Caco-2 (cell line): ENCODE measurements at places on chromosomes 13 and 19. TPM values are rescaled to one million over a fixed set of nuclear protein-coding genes. Genes with fewer than 3 reads are reported as not detected.

MAST1 gene
- total RNA-seq: 0.79 and 0.91 TPM in 2 replicates

CYP2F1 gene
- not detected in 2 replicates for total RNA-seq

S1PR5 gene
- 0.57 and 0.67 TPM in 2 replicates for total RNA-seq

SPC24 gene
- 35.7 and 44.8 TPM in 2 replicates for total RNA-seq

ZNF296 gene
- total RNA-seq: 8.4 and 9.4 TPM in 2 replicates

ADM5 gene
- 8.5 and 10.4 TPM in 2 replicates for total RNA-seq

TBCB gene
- total RNA-seq: 173 and 191 TPM in 2 replicates

KMT5C gene
- 25.8 and 26.3 TPM in 2 replicates for total RNA-seq

SSC5D gene
- total RNA-seq: 0.58 and 0.86 TPM in 2 replicates

PRX gene
- 2.5 TPM in 2 replicates for total RNA-seq

FAM187B gene
- total RNA-seq: not detected in 2 replicates

GAS6 gene
- 29.9 and 34.8 TPM in 2 replicates for total RNA-seq

- no peak overlapping the region for H3K4me3 ChIP-seq
- H3K27me3 ChIP-seq: no peaks in the 10 kb centered on the region
- no peak overlapping the region for H3K27ac ChIP-seq
- no peaks in the 10 kb centered on the region for H3K4me1 ChIP-seq
Observed at GRCh38 chr13:36192166-36192565, 22.2 kb downstream of the SOHLH2 start.

- DNase-seq: no peak
- H3K4me3 ChIP-seq: no peak overlapping the region
- H3K27me3 ChIP-seq: no peaks in the 10 kb centered on the region
- H3K27ac ChIP-seq: no peak overlapping the region
- H3K4me1 ChIP-seq: no peaks in the 10 kb centered on the region
- H3K36me3 ChIP-seq: no peaks in the 10 kb centered on the region
Observed at GRCh38 chr13:99647596-99647985, 146.3 kb downstream of the TM9SF2 start.

DNA sequence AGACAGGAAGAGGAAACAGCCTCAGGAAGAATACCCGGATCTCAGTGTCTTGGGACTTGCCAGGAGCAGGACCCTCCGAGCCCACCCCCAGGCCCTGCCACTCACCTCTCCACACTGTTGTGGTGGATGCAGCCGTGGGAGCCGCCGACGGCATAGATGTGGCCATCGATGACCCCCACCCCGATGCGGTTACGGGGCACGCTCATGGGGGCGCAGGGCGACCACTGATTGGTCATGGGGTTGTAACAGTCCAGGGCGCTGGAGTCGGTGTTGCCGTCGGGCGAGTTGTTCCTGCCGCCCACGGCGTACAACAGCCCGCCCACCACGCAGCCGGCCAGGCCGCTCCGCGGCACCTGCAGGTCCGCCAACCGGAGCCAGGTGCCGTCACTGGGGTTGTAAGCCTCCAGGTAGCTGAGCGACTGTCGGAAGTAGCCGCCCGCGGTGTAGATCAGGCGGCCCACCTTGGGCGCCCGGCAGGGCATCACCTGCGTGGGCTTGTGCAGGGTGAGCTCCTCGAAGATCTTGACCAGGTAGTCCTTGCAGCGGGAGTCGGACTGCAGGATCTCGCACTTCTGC is 11.6 kb downstream of the KEAP1 start:
- H3K36me3 ChIP-seq: no peaks in the 10 kb centered on the region; the same call in none of the 2 replicates
- DNase-seq: no peak
- H3K27ac ChIP-seq: no peak overlapping the region
- H3K4me3 ChIP-seq: no peak overlapping the region
- no peaks in the 10 kb centered on the region for H3K27me3 ChIP-seq

- peaks cover 7% of the 10 kb centered on the region for H3K36me3 ChIP-seq
- no peaks in the 10 kb centered on the region for H3K27me3 ChIP-seq
- no peak for DNase-seq
- no peak overlapping the region for H3K4me3 ChIP-seq
- no peak overlapping the region for H3K27ac ChIP-seq
Observed at GRCh38 chr13:112861876-112862615, 107.0 kb upstream of the MCF2L start.

- no peak overlapping the region for H3K4me3 ChIP-seq
- no peak overlapping the region for H3K27ac ChIP-seq
- no peaks in the 10 kb centered on the region for H3K4me1 ChIP-seq
- DNase-seq: peak; percentile 79
- H3K27me3 ChIP-seq: no peaks in the 10 kb centered on the region
- H3K36me3 ChIP-seq: no peaks in the 10 kb centered on the region
Observed at GRCh38 chr19:2962018-2962670, 15.2 kb upstream of the TLE6 start.

DNA sequence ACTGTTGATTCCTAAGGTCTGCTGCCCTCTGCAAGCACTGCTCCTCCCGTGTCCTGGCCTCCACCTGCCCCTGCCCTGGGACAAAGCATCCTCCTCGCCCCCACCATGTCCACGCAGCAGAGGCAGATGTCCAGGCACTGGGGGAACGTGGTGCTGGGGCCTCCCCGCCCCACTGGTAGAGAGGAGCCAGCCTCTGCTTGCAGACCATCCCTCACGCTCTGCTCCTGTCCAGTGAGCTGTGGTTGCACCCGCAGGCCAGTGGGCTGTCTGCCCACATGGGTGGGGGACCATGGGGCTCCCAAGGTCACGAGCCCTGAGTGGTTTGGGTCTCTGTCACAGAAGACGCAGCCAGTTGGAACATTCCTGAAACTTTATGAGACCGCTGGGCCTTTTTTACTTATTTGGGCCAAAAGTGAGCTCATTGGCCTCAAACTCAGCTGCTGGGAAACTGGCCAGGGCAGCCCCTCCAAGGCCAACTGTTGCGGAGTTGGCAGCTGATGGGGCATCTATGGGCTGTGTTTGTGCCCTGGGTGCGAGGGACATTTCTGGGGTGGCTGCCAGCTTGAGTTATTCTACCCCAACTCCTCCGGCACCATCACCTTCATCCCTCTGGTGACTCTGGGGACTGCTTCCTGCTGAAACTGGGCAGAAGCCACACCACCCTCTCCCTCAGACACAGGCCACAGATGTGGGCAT is 64.8 kb upstream of the F7 start:
- DNase-seq: no peak
- no peaks in the 10 kb centered on the region for H3K4me1 ChIP-seq
- H3K27ac ChIP-seq: no peak overlapping the region
- no peak overlapping the region for H3K4me3 ChIP-seq
- no peaks in the 10 kb centered on the region for H3K36me3 ChIP-seq
- H3K27me3 ChIP-seq: no peaks in the 10 kb centered on the region

- no peaks in the 10 kb centered on the region for H3K4me1 ChIP-seq
- no peaks in the 10 kb centered on the region for H3K36me3 ChIP-seq
Observed at GRCh38 chr13:111095031-111095840, 19.9 kb upstream of the ARHGEF7 start.

- no peak overlapping the region for H3K4me3 ChIP-seq
- no peak for DNase-seq
- no peaks in the 10 kb centered on the region for H3K36me3 ChIP-seq
- peaks cover 26% of the 10 kb centered on the region for H3K4me1 ChIP-seq
- H3K27me3 ChIP-seq: no peaks in the 10 kb centered on the region
- H3K27ac ChIP-seq: no peak overlapping the region
Observed at GRCh38 chr13:51579676-51580075, 4.6 kb upstream of the WDFY2 start.

DNA sequence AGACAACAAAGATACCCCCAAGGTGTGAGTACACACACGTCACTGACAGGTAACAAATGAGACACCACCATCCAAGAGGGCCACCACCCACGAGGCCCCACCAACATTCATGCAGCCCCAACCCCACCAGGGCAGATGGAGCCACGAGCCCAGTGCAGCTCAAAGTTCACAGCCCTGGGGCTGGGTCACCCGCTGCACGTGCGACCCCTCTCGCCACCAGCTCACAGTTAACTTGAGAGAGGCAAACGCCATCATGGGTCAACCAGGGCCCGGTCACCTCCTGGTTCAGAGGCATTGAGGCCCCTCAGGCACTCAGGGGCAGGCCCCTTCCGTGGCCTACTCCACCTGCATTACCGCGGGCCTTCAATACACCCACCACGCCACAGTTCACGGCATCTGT is 49.8 kb downstream of the EPS15L1 start:
- H3K27me3 ChIP-seq: no peaks in the 10 kb centered on the region
- H3K36me3 ChIP-seq: peaks cover 4% of the 10 kb centered on the region
- no peak overlapping the region for H3K27ac ChIP-seq
- no peak overlapping the region for H3K4me3 ChIP-seq
- no peak for DNase-seq

GRCh38 chr19:41000310-41000737 is 9.2 kb downstream of the CYP2B6 start:
- no peak for DNase-seq
- H3K4me1 ChIP-seq: peaks cover 5% of the 10 kb centered on the region
- H3K4me3 ChIP-seq: no peak overlapping the region
- H3K36me3 ChIP-seq: no peaks in the 10 kb centered on the region
- H3K27ac ChIP-seq: no peak overlapping the region

DNA sequence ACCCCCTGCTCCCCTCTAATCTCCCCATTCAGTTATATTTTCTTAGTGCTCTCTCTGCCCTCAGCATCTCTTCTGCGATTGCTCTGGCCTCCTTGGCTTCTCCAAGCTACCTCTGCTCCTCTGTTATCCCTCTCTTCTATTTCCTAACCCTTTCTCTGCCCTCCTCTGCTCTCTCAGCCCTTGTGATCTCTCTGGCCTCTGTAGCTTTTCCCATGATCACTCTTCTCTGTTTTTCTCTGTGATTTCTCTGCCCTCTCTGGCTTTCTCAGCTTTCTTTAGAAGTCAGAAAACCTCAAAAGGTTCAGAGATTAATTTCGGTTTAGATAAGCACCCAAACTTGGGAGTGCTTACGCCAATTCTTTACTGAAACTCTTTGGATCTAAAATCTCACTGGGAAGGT is 795.0 kb downstream of the DIAPH3 start:
- no peaks in the 10 kb centered on the region for H3K36me3 ChIP-seq
- peak overlapping the region; percentile 3 for H3K27ac ChIP-seq
- no peak overlapping the region for H3K4me3 ChIP-seq
- no peaks in the 10 kb centered on the region for H3K27me3 ChIP-seq

DNA sequence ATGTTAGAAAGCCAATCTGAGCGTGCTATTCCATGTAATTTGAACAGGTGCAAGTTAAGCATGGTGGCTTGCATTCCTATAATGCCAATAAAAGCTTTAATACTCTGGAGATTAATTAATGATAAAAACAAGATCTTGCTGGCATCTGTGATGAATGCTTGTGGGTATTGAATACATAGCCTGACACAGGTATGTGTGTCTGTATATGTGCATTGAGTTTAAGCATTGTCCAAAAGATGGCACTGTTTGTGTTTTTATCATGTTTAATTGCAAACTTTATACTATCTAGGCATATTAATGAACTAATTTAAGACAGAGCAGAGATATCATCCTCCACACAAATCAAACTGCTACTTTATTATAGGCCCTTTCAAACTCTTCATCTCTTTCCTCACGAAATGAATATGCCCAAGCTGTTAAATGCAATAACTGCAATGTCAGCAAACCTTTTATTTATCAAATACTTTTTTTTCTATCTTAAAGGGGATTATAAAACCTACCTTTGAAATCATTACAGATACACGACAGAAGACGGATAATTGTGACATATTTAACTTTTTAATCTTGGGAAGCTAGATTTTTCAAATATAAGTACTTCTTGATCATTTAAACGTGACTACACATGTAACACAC is 86.5 kb downstream of the TNFSF11 start:
- no peak overlapping the region for H3K27ac ChIP-seq
- no peak for DNase-seq
- H3K27me3 ChIP-seq: no peaks in the 10 kb centered on the region
- no peaks in the 10 kb centered on the region for H3K36me3 ChIP-seq
- H3K4me1 ChIP-seq: no peaks in the 10 kb centered on the region
- no peak overlapping the region for H3K4me3 ChIP-seq

- peak overlapping the region; percentile 89 for H3K4me3 ChIP-seq
- peaks cover 4% of the 10 kb centered on the region; the same call in 1 of the 2 replicates for H3K4me1 ChIP-seq
- H3K27ac ChIP-seq: peak overlapping the region; percentile 37
Observed at GRCh38 chr13:113207890-113208420, 514 bp downstream of the PCID2 start.

GRCh38 chr13:24218977-24219376 is 58.5 kb downstream of the SPATA13 start:
- no peak for DNase-seq
- H3K27ac ChIP-seq: no peak overlapping the region
- H3K27me3 ChIP-seq: no peaks in the 10 kb centered on the region
- peaks cover 17% of the 10 kb centered on the region for H3K4me1 ChIP-seq
- peaks cover 1% of the 10 kb centered on the region; the same call in 1 of the 2 replicates for H3K36me3 ChIP-seq

GRCh38 chr13:50616101-50616500 is 227.4 kb downstream of the DLEU7 start:
- no peak overlapping the region for H3K27ac ChIP-seq
- no peaks in the 10 kb centered on the region for H3K4me1 ChIP-seq
- no peak overlapping the region for H3K4me3 ChIP-seq
- no peaks in the 10 kb centered on the region for H3K36me3 ChIP-seq

GRCh38 chr13:34303346-34303745 is 485.4 kb downstream of the RFC3 start:
- H3K27ac ChIP-seq: no peak overlapping the region
- H3K36me3 ChIP-seq: no peaks in the 10 kb centered on the region
- no peaks in the 10 kb centered on the region for H3K4me1 ChIP-seq
- no peak for DNase-seq

- H3K4me3 ChIP-seq: peak overlapping the region; percentile 78
- no peaks in the 10 kb centered on the region for H3K36me3 ChIP-seq
- H3K27me3 ChIP-seq: no peaks in the 10 kb centered on the region
- DNase-seq: no peak
- H3K27ac ChIP-seq: peak overlapping the region; percentile 84
- H3K4me1 ChIP-seq: peaks cover 11% of the 10 kb centered on the region; the same call in 1 of the 2 replicates
Observed at GRCh38 chr13:41960211-41960636, 685 bp downstream of the VWA8 start.

- no peaks in the 10 kb centered on the region for H3K27me3 ChIP-seq
- H3K4me3 ChIP-seq: no peak overlapping the region
- DNase-seq: no peak
- H3K4me1 ChIP-seq: no peaks in the 10 kb centered on the region
- no peak overlapping the region for H3K27ac ChIP-seq
- no peaks in the 10 kb centered on the region for H3K36me3 ChIP-seq
Observed at GRCh38 chr19:14112809-14113385, 4.7 kb downstream of the PRKACA start.

GRCh38 chr13:43031881-43032280 is 8.5 kb downstream of the DNAJC15 start:
- no peak overlapping the region for H3K27ac ChIP-seq
- no peaks in the 10 kb centered on the region for H3K27me3 ChIP-seq
- H3K4me1 ChIP-seq: peaks cover 9% of the 10 kb centered on the region
